Muscle of leg (tissue), 16 donors: ENCODE measurements at places on chromosomes 3 and 15. TPM values are rescaled to one million over a fixed set of nuclear protein-coding genes. Genes with fewer than 3 reads are reported as not detected.

- DNase-seq: no peak
These were observed 10.1 kb downstream of the ARHGAP31 start for GRCh38 chr3:119304201-119304713.

DNA sequence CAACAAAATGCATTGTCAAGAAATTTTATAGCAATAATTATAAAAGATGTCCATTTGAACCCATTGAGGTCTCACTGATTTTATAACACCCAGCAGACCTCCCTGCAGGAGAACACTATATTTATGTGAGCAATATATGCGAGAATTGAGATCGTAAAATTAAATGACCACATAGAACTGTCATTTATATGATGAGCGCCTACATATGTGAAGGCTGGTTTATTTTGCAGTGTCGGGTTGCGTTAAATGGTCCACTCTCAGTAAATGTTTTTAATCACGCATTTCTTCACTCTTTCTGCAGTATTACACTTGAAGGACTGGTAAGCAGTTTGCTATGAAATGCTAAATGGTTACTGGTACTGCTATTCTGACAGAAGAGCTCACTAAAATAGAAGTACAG is 408.5 kb upstream of the AGTR1 start:
- no peak for DNase-seq

DNA sequence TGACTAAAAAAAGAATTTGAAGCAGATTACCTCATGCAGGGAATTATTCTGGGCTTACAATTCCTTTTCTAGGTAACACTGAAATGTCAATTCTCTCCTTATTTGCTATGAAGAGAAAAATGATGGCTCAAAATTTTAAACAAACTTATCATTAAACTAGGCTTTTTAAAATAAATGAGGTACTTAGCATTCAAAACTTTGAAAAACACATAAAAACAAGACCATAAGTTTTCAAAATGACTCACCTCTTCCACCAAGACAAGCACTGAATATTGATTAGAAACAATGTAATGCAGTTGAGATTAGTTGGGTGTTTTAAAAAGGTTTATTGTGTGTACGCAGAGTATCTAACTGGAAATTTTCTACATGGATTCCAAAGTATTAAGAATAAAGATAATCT is 154.6 kb downstream of the ADAM10 start:
- no peak for DNase-seq

GRCh38 chr3:62824965-62825592 is 50.1 kb downstream of the CADPS start:
- DNase-seq: no peak

DNA sequence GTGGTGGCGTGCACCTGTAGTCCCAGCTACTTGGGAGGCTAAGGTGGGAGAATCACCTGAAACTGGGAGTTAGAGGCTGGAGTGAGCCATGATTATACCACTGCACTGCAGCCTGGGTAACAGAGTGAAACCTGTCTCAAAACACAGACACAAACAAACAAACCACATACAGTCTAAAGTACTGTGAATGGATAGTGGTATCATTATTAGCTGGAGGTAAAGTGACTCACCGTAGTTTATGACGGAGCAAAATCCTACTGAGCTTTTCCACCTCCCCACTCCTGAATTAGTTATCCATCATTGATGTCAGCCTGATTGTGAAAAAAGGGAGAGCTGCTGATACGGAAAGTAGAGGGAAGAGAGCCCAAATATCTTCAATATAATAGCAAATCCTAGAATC is 3.2 kb upstream of the CNOT10 start:
- no peak for DNase-seq

GRCh38 chr3:16427103-16427965 is 86.2 kb downstream of the RFTN1 start:
- peak; percentile 39 for DNase-seq

- DNase-seq: no peak
These were observed 1.5 kb downstream of the CLDN1 start for GRCh38 chr3:190320594-190321362.

DNA sequence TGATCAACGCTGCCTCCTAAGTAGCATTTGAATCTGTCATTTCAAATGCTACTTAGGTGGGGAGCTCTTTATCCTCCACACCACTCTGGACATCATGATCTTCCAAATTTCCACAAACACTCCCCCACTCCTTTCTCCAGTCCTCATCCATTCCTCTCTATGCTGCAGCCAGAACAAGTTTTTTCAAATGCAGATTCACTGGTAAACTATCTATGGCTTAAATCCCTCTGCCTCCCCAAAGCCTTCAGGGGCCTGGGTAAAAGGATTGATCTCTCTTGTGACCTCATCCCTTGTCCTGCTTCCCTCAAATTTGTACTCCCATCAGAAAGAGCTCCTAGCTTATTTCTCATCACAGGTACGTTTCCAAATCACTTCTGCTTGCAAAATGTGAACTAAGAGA is 1.3 kb upstream of the AEN start:
- DNase-seq: no peak

DNA sequence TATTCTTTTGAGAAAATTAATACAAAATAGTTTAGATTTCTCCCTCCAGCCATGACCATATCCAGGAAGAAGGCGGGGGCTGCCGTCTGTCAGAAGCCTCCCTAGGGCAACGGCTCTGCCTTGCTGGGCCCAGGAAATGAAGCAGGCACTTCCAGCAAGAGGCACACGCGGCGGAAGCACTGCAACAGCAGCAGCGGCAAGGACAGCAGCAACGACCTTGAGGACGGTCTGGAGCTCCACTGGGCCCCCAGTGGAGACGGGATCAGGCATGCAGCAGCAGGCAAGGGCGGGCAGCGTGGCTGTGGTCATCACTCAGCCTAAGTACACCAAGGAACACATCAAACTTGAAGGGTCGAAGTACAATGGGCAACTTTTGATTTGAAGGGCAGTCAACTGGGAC is 61.3 kb upstream of the EPHA6 start:
- DNase-seq: no peak

GRCh38 chr3:150240891-150241290 is 167.2 kb upstream of the TSC22D2 start:
- no peak for DNase-seq

PPCDC gene
- total RNA-seq: 8.0 TPM

GPR176 gene
- total RNA-seq: 6.8 TPM

THBS1 gene
- total RNA-seq: 101 TPM

PLA2G4E gene
- total RNA-seq: 0.80 TPM

LCMT2 gene
- total RNA-seq: 7.5 TPM

SV2B gene
- 3.1 TPM for total RNA-seq

NANOGP8 gene
- 0.27 TPM for total RNA-seq

ITPKA gene
- total RNA-seq: 0.35 TPM

GCNT3 gene
- under 0.01 TPM for total RNA-seq
